Foreskin fibroblast (primary cell): ENCODE measurements at places on chromosomes 2 and 18.

GRCh38 chr18:8842506-8842905 lies 137.2 kb downstream of the MTCL1 start:
- DNase-seq, result no peak

GRCh38 chr18:3857544-3857943 lies 407.6 kb downstream of the TGIF1 start:
- peak; percentile 35 for DNase-seq

DNA sequence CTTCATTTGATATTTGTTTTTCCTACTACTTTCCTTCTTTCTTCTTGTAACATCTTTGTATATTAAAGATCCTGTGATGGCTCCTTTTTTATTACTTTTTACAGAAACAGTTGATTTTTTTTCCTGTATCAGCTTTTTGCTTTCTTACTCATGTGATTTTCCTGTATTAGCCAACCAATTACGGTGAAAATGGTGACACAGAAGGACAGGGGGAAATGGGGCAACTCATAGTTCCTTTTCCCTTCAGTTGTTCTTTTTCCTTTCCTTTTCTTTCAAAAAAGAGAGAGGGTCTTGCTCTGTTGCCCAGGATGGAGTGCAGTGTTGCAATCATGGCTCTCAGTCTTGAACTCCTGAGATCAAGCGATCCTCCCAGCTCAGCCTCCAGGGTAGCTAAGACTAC lies 117.8 kb downstream of the ATL2 start:
- DNase-seq, result no peak

DNA sequence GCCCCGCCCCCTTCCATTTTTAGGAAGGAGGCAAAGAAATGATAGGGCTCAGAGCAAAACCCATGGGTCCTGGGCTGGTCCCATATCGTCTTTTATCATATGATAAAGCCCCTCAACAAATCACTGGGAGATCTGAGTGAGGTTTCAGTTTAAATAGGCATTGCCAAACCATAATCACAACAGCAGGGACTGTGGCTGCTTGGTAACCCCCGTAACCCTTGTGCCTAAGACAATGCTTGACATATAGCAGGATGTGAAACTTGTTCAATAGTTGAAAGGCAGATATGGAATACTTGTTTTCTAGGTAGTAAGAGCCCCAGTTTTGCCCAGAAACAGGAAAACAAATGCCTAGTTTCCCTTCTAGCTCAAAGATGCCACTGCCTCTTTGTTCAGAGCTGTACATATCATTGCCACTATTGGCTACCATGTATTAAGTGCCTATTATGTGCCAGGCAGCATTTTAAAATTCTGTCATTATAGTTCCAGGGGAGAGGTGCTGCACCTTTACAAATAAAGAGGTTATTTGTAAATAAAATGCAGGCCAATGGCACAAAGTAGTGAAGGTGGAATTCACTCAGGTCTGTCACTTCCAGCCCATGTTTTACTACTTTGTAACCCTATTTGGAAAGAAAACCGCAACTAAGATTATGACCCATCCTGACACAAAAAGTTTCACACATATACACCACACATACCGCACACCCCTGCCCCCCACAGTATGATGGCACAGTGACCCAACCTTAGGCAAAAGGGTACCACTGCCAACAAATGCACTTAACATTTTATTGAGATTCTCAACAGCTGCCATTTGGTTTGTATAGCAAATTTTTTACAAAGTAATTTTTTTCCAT lies 14.2 kb downstream of the NAGK start:
- DNase-seq, result no peak

- DNase-seq, result peak; percentile 68
Observed at GRCh38 chr2:11998218-11998617, 251.8 kb downstream of the LPIN1 start.
